ENCODE measurements at places on chromosomes 12 and 14.

GRCh38 chr14:59482541-59483331, 1.5 kb downstream of the L3HYPDH start:
- DNase-seq: no peak

DNA sequence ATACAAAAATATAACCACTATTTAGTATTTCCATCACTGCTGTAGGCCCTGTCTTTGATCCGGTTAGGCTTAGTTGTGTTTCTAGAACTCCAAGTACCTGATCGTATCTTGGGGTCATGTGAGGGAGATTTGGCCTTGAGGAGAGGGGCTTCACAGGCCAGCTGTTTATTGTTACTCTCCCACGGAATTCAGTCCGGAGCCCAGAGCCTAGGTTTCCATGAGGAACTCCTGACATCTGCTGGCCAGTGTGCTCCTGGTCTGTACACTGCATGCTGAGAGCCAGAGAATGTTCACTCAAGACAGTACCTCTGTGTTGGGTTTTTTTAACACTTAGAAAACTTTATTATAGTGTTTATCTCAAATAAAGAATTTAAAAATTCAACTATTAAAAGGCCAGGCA, 341.0 kb upstream of the TMEM132C start:
- DNase-seq: peak; percentile 52

DNA sequence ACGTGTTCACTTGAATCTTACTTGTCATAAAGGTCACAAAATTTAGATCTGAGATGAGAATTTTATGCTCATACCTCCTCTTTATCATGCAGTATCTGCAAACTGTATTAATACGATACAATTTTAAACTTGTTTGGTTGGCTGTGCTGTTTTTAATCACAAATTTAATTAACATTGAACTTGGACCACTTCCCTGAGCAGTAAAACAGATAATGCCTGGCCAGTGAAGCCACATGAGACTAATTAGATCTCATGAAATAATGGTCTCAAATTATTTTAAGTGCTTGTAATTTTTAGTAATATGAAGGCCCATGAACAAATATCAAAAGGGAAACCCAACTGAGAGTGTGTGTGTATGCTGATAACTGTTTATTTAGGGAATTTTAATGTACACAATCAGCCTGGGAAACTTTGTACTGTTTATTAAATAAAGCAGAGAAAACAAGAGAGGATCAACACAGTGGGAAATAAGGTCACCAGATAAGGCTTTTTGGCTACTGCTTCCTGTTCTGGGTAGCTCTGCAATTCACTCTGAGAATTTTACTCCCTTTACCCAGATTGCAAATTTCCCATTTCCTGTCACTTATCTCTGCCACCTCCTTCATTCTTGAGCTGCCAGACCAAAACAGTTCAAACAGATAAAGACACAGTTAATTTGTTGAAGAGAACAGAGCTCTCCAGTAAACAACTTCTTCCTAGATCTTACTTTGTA, 61.6 kb upstream of the GNPNAT1 start:
- DNase-seq: no peak

- no peak for DNase-seq
Measured at GRCh38 chr14:60648934-60649874, at the start of gene SIX1. TSS of gene SIX1 (minus strand) at chr14:60649477. CDS start at chr14:60649189, 288 bp downstream.

GRCh38 chr14:34365309-34365915, 96.6 kb downstream of the SPTSSA start:
- no peak for DNase-seq

DNA sequence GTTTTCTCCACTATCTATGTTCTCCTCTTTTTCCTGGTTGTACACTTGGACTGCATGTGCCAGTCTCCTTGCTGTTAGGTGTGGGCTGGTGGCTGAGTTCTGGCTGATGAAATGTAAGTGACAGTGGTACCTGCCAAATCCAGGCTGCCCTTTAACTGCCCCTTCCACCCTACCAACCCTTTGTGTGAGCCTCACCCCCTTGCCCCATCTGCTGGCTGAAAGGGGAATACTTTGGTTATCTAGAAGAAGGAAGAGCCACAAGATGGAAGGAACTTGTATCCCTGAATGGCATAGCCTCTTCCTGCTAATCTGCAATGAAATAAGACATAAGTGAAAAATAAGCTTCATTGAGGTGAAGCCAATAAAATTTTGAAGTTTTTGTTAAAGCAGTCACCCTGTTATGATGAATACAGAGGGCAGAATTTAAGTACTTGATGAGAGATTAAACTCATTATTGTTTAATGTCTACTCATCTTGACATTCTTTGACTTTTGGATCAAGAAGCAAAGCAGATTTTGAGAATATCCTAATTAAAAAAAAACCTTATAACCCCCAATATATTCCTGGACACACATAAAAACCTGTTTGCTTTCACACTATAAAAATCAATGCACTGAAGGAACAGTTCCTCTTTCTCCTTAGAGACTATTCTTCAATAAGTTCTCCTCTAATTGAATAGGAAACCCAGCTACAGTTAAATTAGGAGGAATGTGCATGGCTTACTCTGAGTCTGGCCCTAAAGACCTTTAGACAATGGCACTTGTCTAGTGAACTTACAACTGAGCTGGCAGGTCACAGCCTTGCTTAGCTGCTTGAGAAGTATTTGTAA, 262.6 kb upstream of the BTG1 start:
- no peak for DNase-seq

- no peak for DNase-seq
Measured at GRCh38 chr14:72630374-72630773, 263.5 kb downstream of the DPF3 start.

All from substantia nigra (tissue), 51 donors.